ENCODE measurements at places on chromosomes 2 and 18.

GRCh38 chr2:104873689-104874054 is 19.8 kb downstream of the POU3F3 start:
- no peak for ATAC-seq

DNA sequence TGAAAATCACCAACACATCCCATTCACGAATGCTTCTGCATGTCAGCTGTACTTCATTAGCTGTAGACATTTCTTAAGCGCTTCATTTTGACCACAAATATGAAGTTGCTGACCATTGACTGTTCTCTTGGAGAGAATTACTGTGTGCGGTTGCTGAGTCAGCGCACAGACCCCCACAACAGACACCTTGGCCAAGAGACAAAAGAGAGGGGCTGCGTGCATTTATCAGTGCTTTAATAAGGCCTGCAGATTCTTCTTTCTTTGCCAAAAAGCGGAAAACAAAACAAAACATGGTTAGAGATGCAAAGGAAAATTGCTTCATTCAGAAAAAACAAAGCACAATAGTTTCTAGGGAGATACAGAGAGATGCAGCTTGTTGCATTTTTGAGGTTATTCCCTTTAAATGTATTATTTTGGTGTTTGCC is 174.7 kb downstream of the ACKR3 start:
- ATAC-seq, result no peak

DNA sequence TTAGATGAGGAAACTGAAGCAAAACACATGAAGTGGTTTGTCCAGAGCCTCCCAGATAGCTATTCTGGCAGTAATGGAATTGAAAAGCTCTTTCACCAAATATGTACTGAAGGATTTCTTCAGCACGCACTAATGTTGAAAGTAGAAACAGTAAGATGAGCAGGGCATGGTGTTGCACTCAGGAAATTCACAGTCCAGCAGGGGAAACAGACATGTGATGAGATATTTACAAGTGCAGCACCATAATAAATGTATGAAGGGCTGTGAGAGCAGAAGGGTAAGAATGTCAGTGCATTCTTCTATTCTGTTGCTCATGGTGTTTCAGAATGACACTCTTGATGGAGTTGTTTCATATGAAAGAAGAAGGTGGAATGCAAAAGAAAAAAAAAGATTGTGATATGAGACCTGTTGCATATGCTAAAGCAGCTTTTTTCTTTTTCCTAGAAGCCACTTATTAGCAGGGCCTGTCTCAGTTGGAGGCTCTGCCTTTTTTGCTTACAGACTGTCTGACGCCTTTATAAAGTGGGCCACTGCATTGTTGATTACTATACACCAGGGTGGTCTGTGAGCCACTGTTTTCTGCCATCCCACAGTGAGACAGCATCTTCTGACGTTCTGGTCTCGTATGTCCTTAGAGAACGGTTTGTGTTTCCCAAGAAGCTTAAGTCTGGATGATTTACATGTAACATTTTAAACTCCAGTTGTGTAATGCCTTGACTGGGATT is 516.9 kb downstream of the ARHGAP15 start:
- ATAC-seq, result no peak

DNA sequence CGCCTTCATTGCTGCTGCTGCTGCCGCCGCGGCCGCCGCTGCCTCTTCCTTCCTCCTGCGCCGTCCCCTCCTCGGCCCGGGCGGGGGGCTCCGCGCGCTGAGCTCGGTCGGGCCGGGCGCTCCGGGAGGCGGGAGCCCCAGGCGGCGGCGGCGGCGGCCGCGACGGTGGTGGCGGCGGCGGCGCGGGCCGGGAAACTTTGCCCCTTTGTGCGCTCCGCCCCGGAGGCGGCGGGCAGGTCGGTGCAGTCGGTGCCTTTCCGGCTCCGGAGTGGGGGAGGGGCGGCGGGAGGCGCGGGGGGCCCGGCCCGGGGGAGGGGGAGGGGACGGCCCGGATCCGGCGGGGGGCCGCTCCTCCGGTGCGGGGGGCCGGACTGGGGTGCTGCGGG is 205 bp downstream of the TET3 start:
- no peak for ATAC-seq

DNA sequence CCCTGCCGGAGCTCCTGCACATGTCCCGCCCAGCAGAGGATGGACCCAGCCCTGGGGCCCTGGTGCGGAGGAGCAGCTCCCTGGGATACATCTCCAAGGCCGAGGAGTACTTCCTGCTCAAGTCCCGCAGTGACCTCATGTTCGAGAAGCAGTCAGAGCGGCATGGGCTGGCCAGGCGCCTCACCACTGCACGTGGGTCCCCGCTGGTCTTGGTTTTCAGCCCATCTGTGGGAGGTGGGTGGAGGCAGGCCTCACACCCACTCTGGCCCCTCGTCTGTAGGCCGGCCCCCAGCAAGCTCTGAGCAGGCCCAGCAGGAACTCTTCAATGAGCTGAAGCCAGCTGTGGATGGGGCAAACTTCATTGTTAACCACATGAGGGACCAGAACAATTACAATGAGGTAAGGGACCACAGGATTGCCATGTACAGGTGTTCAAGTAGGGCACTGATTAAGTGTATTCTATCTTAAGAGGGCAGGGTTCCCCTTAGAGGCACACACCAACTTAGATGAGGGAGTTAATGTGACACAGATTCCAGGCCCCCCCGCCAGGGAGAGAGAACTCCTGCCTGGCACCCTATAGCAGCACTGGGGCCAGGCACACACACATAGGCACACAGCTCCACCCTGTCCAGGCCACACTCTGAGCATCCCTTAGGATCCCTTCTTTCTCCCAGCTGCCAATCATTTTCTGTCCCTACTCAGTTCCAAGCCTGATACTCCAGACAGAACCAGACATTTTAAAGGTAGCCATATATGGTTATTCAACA is 5.4 kb upstream of the CHRNG start:
- no peak for ATAC-seq

DNA sequence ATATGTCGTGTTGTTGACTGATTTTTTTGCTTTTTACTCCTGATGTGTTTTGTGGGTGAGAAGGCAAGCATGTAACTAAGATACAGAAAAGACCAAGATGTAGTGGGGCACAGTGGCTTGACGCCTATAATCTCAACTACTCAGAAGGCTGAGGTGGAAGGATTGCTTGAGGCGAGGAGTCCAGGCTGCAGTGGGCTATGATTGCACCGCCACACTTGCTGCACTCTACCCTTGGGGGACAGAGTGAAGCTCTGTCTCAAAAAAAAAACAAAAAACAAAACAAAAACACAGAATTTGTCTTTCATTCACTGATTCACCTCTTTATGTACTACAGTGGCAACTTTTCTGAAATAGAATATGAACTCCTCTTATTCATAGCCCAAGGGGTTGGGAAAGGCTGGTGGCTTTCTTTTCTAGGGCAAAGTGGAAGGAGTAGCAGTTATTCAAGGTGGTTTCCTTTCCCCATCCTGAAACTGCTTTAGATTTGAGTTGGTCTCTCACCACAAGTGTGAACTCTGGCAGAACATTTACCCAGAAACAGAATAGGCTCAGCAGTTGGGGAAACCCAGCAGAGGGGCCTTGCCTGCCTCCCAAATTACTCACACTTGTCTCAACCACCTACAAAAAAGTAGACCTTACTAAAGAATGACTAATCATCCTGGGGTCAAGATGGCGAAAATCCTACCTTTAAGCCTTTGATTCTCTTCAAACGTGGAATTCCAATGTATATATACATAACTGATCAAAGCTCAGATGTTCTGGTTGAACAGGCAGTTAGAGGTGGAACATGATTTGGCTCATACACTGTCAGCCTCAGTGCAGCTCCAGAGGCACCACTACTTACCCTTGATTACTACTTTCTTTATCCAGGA is 6.5 kb downstream of the TANK start:
- peak; percentile 17 for ATAC-seq

DNA sequence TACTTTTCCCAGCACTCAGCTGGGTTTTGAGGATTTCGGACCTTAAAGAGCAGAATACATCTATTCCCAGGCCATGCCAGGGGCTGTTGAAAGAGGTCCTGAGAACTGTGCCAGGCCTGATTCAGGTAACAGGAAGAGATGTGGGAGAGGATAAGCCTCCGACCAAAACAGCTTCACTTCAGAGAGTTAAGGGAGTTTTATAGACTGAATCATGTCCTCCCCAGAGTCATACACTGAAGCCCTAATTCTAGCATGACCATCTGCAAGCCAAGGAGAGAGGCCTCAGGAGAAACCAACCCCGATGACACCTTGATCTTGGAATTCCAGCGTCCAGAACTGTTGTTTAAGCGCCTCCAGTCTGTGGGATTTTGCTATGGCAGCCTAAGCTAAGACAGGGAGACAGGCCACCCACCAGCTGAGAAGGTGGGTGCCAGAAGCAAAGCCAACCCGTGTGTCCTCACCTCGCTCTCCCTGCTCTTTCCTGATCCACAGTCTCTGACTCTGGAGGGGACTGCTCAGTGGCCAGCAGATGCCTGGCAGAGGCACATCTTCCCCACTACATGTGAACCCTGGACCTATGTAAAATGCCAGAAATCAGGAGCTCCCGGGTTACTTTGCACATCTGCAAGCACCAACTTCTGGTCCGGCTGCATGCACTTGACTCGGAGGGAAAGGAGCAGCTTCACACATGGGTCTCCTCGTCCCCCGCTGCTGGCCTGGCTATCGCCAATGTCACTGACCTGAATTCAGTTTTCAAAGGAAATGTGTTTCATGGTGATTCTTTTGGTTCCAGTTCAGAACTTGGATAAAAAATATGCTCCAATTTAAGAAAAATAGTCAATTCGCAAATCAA is 116.8 kb upstream of the EPC2 start:
- no peak for ATAC-seq

DNA sequence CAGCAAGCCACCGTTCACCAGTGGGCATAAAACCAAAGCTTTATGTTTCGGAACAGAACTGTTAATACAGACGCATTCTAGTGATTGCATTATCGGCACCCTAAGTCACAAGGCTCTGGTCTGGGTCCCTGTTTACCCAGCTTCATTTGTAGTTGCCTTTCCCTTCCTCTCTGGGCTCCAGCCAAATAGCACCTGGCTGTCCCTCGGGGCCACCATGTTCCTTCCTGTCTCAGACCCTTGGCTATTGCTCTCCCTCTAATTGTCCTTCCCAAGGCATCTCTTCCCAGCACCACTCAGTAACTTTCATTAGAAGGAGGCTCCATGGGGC is 75.3 kb downstream of the SDC1 start:
- no peak for ATAC-seq

DNA sequence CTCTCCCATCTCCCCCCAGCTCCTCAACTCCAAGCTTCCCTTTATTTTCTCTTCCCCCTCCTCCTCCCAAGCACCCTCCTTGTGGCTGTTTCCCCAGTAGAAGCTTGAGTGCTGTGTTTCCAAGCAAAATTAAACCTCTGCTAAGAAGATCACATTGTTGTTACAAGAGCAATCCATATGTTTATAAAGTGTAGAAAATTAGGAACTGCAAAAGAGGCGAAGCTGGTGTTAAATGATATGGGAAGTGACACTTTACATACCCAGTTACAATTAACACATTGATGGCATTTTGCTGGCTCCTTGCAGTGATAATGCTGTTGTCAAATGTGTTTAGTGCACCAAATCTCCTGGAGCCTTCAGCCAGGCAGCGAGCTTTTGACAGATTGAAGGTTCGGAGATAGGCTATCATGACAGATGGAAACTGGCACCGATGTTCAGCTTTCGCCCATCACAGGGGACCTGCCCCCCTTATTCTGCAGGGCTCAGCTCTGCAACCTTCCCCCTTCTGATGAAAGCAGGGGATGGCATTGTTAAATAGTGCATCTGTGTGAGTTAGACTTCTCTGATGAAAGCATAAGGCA is 259.8 kb upstream of the ATP5MC3 start:
- no peak for ATAC-seq

DNA sequence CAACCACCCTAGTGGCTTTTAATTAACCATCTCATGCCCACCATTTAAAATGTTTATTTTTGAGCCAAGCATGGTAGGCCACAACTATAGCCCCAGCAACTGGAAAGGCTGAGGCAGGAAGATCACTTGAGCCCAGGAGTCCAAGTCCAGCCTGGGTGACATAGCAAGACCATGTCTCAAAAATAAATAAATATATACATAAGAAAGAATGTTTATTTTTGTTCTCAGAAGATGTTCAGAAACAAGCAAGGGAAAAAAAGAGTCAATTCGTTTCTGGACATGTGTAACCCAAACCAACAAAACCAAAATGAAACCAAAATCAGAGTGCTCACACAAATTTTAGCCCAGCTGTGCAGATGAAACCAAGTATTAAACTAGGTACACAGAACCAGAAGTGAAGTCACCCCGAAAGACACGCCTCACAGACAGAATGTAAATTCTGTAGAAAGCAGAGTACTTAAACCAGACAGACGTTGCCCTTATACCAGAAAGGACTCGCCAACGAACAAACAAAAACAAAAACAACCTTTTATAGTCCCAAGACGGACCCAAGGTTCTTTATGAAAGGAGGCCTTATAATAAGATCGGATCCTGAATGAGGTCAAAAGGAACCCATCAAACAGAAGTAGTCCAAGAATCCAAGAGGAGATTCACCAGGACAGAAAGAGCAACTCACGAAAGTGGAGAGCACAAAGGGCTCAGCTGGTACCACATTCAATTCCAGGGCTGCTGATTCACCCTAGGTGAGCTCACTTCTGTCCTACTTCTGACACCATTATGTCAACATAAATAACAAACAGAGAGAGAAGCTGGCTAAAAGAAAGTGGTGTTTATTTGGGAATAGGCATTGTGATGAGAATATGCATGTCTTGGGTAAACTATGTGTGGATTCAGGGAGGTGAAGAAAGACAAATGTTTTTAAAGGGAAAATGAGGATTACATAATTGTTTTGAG is 31.8 kb upstream of the MTCL1 start:
- no peak for ATAC-seq

GRCh38 chr2:234025466-234025865 is 25.0 kb upstream of the SPP2 start:
- no peak for ATAC-seq

- ATAC-seq, result no peak
These were observed 647.1 kb upstream of the CRIM1 start for GRCh38 chr2:35708411-35708923.

GRCh38 chr18:79494936-79495335 is 99.2 kb downstream of the NFATC1 start:
- ATAC-seq, result no peak

Measured in esophagus mucosa (tissue), 1 donor.